ENCODE measurements at places on chromosomes 7 and 10.

- H3K36me3 ChIP-seq: peaks cover 10% of the 10 kb centered on the region
- peak overlapping the region; percentile 33 for H3K27ac ChIP-seq
- DNase-seq: no peak
- H3K4me1 ChIP-seq: peaks cover 57% of the 10 kb centered on the region
- no peak overlapping the region for H3K4me3 ChIP-seq
Measured at GRCh38 chr10:3963191-3963673, 178.2 kb upstream of the KLF6 start.

- no peak for DNase-seq
- no peaks in the 10 kb centered on the region for H3K27me3 ChIP-seq
- no peaks in the 10 kb centered on the region for H3K4me1 ChIP-seq
- no peak overlapping the region for H3K4me3 ChIP-seq
- H3K27ac ChIP-seq: no peak overlapping the region
Measured at GRCh38 chr7:84647797-84648757, 453.5 kb upstream of the SEMA3A start.

DNA sequence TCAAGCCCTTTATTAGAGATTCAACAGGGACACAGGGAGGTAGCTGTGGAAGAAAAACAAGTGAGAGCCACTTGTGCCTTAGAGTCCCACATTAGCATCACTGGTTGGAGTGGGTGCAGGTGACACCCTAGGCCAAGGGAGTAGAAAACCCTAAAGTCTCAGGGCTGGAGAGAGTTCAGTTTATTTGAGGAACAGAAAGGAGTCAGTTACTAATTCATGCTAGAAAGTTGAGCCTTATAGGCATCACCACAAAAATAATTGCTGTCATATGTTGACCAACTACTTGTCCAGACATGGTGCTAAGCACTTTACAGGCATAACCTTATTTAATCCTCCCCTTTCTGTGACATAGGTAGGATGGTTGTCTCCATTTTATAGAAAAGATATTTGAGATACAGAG, 20.9 kb upstream of the ACSL5 start:
- H3K36me3 ChIP-seq: no peaks in the 10 kb centered on the region
- H3K4me3 ChIP-seq: no peak overlapping the region
- H3K27ac ChIP-seq: no peak overlapping the region
- H3K4me1 ChIP-seq: no peaks in the 10 kb centered on the region

DNA sequence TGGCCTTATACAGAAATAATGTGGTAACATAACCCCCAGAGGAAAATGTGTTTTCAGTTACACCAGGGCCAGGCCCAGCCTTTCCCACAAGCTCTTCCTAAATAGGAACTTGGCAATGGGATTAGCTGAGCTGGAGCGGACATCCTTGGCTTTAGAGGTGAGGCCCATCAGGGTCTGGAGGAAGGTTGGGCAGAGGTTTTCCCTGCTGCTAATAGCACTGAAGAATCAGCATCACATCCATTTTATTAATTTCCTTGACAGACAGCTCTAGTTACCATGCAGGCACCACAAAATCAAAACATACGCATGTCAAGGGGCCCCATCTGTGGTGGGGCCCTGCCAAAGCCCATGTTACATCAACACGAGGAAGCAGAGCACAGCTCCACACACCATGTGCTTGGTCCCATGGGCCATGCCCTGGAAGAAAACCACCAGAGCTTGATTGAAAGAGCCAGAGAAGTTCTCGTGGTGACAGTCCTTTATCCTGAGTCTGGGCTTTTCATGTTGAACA, 566.6 kb downstream of the KCNMA1 start:
- H3K36me3 ChIP-seq: no peaks in the 10 kb centered on the region
- no peaks in the 10 kb centered on the region for H3K4me1 ChIP-seq
- DNase-seq: no peak
- no peak overlapping the region for H3K4me3 ChIP-seq

DNA sequence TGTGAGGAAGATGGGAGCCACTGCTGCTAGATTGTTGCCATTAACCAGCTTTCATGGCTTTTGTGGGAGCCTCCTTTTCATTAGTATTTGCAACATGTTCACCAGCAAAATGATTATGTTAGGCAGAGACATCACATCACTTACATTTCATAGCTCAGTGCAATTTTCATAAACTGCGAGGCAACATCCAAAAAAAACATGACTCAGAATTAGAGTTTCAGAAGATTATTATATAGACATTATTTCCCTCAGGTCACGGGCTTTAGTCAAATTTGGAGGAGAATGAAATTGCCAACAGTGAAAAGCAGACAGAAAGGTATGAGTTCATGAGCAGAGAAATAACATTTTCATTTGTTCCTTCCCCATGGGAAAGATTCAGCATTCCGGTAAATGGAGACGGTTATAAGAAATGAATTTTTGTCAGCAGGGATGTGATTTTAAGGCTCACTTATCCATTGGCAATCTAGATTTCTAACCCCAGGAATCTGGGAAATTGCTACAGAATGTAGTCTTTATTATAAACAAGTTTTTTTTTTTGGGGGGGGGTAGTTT, 573.2 kb downstream of the AUTS2 start:
- H3K4me3 ChIP-seq: no peak overlapping the region
- no peak for DNase-seq
- no peaks in the 10 kb centered on the region for H3K36me3 ChIP-seq
- H3K4me1 ChIP-seq: no peaks in the 10 kb centered on the region

DNA sequence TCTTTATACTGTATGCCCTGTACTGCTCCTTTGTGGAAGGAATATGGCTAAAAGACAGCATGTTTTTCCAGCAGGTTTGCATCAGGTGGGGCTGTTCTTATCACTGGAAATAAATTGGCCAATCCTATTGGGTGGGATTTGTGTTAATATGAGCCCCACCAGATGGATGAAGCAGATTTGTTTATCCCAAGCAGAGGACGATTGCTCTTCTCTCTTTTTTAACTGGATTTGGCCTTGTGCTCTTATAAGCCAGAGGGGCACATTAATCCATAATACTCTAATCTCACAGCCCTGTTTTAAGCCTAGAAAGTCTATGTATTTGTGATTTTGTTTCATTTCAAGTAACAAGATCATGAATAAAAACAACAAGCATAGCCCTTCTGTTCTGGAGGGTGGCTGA, 240.1 kb upstream of the ADARB2 start:
- DNase-seq: no peak
- no peaks in the 10 kb centered on the region for H3K4me1 ChIP-seq
- no peaks in the 10 kb centered on the region for H3K27me3 ChIP-seq

- H3K36me3 ChIP-seq: no peaks in the 10 kb centered on the region
- no peak overlapping the region for H3K4me3 ChIP-seq
- peaks cover 9% of the 10 kb centered on the region for H3K27me3 ChIP-seq
- DNase-seq: no peak
- H3K27ac ChIP-seq: no peak overlapping the region
- H3K4me1 ChIP-seq: peaks cover 3% of the 10 kb centered on the region
Measured at GRCh38 chr10:47241946-47242867, 57.8 kb upstream of the GDF10 start.

- H3K4me3 ChIP-seq: no peak overlapping the region
- H3K36me3 ChIP-seq: peaks cover 14% of the 10 kb centered on the region
- DNase-seq: no peak
- H3K27ac ChIP-seq: no peak overlapping the region
- H3K4me1 ChIP-seq: no peaks in the 10 kb centered on the region
Measured at GRCh38 chr7:75045881-75046280, 27.7 kb downstream of the RCC1L start.

- peaks cover 72% of the 10 kb centered on the region for H3K36me3 ChIP-seq
- no peaks in the 10 kb centered on the region for H3K27me3 ChIP-seq
- peak overlapping the region; percentile 73 for H3K4me3 ChIP-seq
- peak overlapping the region; percentile 98 for H3K27ac ChIP-seq
- peaks cover 75% of the 10 kb centered on the region for H3K4me1 ChIP-seq
- peak; percentile 75 for DNase-seq
Measured at GRCh38 chr10:131972474-131973071, 9.2 kb downstream of the BNIP3 start.

- H3K4me3 ChIP-seq: peak overlapping the region; percentile 98
- H3K27me3 ChIP-seq: no peaks in the 10 kb centered on the region
- H3K36me3 ChIP-seq: peaks cover 13% of the 10 kb centered on the region
Measured at GRCh38 chr10:43437141-43437870, 395 bp downstream of the ZNF487 start.

DNA sequence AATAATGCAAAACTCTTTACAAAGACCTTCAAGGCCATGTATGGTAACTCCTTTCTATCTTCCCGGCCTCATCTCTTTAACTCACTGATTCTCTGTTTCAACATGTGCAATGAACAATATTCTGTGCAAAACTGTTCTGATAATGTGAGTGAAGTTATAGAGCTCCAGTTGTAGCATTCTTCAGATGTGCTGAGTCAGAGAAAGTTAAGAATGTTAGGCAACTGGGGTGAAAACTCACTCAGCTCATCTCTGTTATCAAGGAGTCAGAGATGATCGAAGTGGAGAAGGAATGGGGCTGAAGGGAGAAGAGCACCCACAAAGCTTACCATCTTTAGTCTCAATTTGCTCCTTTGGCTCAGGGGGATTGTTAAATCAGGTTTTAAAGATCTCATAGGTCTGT, 344.7 kb upstream of the NPSR1 start:
- H3K36me3 ChIP-seq: no peaks in the 10 kb centered on the region
- no peak overlapping the region for H3K4me3 ChIP-seq
- no peaks in the 10 kb centered on the region for H3K4me1 ChIP-seq
- H3K27me3 ChIP-seq: no peaks in the 10 kb centered on the region
- DNase-seq: no peak

DNA sequence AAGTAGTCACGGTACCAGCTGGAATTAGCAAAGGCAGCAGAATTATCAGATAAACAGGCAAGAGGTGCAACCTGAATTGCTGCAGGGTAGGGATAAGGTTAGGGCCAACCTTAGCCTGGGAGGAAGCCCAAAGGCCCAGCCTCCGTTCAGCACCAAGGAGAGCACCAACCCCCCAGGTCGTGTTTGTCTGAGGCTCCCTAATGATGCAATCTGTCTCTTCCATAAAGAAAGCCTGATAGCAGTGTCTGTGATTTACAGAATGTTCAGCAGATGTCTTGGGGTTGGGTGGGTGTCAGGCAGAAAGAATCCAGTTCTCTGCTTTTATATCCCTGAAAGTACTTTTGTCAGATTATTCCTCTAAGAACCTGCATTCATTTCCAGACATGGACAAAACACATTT, 328.4 kb upstream of the AOAH start:
- DNase-seq: peak; percentile 61
- H3K4me1 ChIP-seq: no peaks in the 10 kb centered on the region
- no peak overlapping the region for H3K27ac ChIP-seq

DNA sequence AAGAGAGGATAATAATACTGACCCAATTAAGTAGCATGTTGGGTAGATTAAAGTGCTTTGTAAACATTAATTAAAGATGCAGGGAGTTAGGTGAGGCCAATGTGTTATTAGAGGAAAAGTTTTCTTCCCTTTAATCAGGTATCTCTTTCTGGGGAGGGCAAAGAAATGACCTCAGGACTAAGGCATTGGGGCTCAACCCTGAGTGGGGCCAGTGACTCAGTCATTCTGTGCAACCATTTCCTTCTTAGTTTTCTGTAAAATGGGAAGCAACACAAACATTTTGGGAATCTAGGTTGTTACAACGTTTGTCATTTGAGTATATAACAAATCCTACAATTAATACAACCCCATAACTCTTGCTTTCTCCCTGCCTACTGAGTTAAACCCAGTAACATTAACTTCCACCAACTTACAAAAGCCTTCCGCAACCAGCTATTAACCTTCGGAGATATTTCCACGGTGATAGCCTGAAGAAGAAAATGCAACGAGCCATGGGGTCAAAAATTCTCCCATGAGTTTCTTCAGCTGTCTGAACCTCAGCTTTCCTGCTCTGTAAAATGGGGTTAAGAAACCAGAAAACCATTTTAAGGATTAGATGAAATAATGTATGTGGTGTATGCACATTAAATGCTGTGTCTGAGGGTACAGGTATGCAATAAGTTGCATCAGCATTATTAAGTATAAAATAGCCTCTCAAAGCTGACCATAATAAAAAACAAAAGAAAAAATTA, 965 bp upstream of the PROSER2 start:
- H3K4me1 ChIP-seq: peaks cover 8% of the 10 kb centered on the region
- no peak for DNase-seq
- H3K27me3 ChIP-seq: peaks cover 75% of the 10 kb centered on the region
- no peaks in the 10 kb centered on the region for H3K36me3 ChIP-seq
- H3K4me3 ChIP-seq: no peak overlapping the region
- no peak overlapping the region for H3K27ac ChIP-seq
